Activated CD4-positive, alpha-beta T cell treated with anti-CD3 and anti-CD28 coated beads, Interleukin-10, Interleukin-2, amounts not matched to agents 100 ng/mL and 50 ng/mL, durations not matched to agents 16 hours and 8 hours (primary cell): ENCODE measurements at places on chromosomes 3 and 15.

DNA sequence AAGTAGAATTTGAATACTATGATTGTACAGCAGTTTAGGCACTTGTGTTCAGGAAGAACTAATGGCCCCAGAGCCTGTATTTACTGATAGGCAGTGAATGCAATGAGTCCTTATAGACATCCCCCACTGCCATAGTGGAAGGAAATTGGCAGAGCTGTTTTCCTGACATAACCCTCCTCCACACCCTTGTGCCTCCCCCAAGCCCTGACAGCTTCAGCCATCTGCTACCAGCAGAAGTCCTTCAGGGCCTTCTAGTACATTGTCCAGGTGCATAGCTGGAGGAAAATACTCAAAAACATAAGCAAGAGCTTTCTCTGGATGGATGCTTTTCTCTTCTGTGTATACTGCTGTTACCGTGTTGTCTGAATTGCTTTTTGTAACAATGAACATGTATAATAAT, 20.6 kb downstream of the ARHGAP31 start:
- no peak for DNase-seq

DNA sequence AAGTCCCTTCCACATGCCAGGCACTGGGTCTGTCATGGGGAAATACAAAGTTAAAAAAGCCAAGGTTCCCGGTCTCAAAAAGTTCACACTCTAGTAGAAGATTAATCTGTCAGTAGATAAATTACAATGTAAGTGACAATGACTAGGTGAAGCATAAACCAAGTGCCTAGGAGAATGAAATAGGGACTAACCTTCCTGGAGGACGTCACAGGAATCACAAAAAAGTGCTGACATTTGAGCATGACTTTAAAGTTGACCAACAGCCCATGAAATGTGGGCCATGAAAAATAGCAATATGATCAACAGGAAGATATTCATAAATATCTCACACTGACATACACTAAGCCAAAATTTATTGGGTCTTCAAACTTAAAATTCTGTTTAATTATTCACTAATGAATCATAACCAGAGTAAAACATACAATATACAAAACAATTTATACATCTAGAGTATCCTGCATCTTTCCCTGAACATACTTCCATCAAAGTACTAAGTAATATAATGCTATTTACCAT, 20.0 kb downstream of the COPS2 start:
- no peak for DNase-seq

DNA sequence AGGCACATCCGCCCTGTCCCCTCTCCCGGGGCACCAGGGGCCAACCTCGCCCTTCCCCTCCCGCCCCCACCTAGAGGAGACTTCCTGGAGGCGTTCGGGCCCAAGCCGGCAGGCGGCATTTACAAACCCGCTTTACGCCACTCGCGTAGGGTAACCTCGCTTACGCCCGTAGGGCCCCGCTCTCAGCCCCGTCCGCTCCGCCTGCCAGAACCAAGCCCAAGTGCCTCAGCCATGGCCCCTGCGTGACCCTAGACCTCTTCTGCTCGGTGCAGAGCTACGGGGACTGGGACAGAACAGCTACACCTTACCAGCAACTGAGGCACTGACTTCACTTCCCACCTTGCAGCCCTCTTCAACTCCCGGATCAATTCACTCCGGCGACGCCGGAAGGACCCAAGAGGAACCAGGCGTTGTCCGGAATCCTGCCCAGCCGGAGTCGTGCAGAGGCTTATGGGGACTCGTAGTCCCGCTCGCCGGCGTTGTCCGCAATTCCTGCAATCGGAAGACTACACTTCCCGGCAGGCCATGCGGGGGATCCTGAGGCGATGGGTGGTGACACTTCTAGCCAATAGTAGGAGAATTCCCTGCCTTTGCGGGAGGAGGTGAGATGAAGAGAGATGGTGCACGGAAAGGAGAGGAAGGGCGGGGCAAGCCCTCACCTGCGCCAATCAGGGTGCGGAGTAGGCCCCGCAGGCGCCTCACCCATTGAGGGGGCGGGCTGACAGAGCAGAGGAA, at the start of gene PDCD10:
PDCD10 (minus strand) TSS at position 395 of the 735 bp plus-strand sequence. CDS start 14,735 bp downstream, outside the sequence.
- DNase-seq = peak; percentile 99

- DNase-seq = no peak
Observed at GRCh38 chr15:99121691-99122410, 17.0 kb downstream of the SYNM start.

DNA sequence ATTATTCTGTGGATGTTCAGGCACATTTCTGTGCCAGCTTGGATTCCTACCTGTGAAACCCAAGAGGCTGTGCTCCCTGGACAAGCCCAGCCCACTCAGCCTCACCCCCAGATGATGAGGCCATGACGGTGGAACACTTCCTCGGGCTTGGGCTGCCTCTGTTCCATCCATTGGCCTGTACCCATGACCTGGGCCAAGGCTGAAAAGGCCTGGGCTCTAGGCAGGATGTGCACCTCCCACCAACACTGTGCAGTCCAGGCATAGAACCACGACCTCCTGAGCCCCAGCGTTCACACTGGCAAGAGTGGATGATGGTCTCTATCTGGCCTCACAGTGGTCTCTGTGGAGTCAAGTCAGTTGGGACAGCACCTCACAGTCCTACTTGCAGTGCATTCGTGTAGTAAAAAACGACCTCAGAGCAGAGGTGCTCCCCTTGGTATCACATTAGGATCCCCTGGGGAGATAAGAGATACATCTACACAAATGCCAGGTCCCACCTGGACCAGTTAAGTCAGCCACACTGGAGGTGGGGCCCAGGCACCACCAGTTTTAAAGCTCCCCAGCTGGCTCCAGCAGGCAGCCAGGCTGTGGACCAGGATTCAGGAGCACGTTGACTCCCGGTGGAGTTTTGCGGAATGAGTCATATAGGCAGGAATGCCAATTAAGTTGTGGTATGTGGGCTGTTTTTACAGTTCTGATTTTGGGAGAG, 39.0 kb upstream of the IGF1R start:
- DNase-seq = no peak

- DNase-seq = no peak
Observed at GRCh38 chr15:64314456-64314855, 41.5 kb downstream of the CSNK1G1 start.

GRCh38 chr3:196968233-196969133, at the start of gene PIGZ:
Gene PIGZ (minus strand): TSS chr3:196968833. CDS start chr3:196952031, 16,802 bp downstream.
- DNase-seq = peak; percentile 48

- DNase-seq = no peak
Observed at GRCh38 chr3:113775516-113775915, 28.7 kb downstream of the ATP6V1A start.

DNA sequence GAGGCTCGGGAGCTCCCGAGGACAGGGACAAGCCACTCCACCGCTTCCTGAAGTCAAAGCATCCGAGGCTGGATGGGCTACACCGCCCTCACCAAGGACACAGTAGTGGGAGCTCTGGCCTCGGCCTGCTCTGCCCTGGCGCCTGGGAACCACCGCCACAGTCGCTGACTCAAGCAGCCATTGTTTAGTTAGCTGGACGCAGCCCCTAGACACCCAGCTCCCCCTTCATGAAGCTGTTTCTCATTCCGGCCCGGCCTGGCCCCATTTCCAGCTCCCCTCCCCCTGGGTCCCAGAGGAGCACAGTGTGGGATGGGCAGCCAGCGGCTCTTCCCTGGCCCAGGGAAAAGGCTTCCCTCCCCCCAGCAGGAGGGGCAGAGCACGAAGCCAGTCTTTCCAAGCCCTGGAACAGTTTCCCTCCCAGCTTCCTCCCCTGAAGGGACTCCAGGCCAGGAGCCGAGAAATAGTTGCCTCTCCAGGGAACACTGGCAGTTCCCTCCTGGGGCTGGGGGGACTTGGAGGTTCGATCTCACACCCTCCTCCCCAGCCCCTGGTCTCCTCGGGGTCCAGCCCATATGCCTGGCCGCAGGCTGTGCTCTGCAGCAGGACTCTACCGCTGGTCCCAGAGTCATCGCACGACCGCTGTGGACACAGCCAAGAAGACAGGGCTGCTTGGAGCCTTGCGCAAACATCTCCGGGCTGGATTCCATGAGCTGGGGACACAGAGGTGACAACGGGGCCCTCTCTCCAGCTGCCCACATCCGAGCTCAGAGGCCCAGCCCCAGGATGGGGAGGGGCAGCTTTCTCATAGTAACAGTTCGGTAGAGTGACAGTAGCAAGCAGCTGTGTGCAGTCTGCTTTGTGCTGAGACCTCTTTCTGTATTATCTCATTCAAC, 10.0 kb downstream of the PLXND1 start:
- DNase-seq = no peak

DNA sequence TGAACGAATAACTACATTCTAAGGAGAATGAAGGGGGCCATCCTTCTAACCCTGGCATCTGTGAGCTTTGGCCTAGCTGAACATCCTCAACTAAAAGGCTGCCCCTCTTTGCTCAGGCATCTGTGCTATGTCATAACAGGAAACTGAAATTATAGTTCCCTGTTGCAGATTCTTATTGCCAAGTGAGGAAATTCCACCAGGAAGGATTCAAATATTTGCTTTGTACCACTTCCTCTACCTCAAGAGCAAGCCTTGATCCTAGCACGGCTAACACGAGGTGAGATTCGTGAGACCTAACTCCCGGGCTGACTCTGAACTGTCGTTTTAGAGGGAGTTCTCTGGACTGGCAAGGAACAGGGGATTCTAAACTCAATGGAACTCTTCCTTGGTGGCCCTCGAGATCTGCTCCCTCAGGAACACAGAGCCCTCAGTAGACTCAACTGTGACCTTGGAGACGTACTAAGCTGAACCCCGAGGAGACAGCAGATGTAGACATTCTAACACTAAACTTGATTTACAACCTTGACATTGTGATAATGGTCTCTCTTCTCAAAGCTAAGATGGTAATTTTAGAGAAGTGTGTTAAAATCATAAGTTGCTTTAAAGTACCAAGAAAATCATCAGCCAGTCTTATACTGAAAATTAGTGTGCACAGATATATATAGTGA, 4.2 kb downstream of the SPG21 start:
- DNase-seq = peak; percentile 7

GRCh38 chr3:15310491-15311370, 21.7 kb downstream of the SH3BP5 start:
- DNase-seq = peak; percentile 96

- peak; percentile 35 for DNase-seq
Observed at GRCh38 chr3:171811295-171811912, 1.1 kb upstream of the PLD1 start.

DNA sequence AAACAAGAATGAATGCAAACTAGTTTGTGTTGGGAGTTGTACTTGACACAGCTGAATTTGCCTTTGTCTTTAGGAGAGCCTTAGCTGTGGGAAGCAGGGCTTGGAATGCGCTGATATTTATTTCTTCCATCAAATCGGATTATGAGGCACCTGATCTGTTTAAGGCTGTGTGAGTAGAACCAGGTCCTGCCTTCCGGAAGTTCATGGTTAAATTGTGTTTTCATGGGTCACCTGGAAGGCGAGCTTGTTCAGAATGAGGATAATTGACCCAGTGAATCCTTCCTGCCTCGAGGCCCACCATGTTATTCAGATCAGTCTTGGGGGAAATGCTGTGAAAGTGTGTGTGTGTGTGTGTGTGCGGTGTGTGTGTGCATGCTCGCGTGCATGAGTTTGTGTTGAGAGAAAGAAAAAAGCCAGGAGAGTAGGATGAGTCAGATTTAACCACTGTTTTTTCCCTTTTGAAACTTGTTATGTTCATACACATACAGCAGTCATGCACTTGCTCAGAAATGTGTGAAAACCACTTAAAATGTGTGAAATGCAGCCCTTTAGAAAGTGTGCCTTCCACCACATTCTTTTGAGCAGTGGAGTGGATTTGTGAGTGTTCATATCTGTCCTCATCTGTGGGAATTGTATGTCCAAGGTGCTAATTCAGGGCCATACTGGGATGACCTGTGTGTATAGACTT, 36.7 kb downstream of the SMAD3 start:
- DNase-seq = peak; percentile 94

DNA sequence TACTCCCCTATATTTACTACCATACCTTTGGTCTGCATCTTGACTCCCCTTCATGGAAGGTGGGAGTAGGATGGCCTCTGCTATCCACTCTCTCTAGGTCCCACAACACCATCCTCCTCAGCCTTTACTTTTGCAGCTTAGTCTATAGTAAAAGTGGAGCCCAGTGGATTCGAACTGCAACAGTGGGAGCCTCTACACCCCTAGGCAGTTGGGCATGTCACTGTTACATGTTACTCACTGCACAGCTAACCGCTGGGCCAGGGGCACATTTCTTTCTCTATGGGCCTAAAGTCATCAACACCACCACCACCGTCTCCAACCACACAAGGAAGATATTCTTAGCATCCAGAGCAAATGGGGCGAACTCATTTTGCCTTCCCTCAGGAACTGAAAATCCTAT, 62.9 kb downstream of the KLF13 start:
- no peak for DNase-seq

- DNase-seq = peak; percentile 71
Observed at GRCh38 chr3:46372492-46373359, 2.0 kb downstream of the CCR5 start.

GRCh38 chr15:101276501-101277037, 716 bp downstream of the SELENOS start:
- DNase-seq = peak; percentile 49

DNA sequence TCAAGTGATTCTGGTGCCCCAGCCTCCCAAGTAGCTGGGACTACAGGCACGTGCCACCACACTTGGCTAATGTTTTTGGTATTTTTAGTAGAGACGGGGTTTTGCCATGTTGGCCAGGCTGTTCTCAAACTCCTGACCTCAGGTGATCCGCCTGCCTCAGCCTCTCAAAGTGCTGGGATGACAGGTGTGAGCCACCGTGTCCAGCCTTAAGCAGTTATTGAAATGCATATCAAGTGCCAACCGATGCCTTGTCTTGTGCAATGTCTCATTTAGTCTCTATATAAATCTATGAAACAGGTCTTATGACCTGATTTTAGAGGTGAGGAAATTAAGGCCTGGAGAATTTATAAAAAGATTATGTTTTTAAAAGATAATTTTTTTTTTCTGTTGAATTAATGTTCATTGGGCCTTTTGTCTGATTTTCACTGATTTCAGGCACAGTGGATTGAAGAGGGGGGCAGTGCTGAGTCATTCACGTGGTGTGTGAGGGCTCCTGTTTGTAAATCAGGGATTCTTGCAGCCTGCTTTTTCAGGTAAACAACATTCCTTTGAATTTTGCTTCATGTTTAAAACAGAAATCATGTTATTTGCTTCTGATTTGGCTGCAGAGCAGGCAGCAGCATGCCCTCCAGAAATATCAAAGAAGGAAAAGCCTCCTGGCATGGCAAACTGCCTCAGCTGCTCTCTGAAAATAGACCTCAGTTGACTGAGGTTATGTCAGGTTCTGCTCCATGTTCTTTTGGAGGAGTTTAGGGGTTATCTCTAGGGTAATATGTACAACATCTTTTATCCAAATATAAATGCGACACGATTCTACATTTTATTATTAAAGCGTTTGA, 407.0 kb upstream of the RGMA start:
- no peak for DNase-seq
